Stimulated activated CD4-positive, alpha-beta T cell treated with anti-CD3 and anti-CD28 coated beads, Interleukin-15, amount 100 ng/mL, for 1 hour (primary cell): ENCODE measurements at places on chromosomes 12 and 14.

GRCh38 chr12:7310070-7310469 lies 6.2 kb downstream of the ACSM4 start:
- no peak for DNase-seq

DNA sequence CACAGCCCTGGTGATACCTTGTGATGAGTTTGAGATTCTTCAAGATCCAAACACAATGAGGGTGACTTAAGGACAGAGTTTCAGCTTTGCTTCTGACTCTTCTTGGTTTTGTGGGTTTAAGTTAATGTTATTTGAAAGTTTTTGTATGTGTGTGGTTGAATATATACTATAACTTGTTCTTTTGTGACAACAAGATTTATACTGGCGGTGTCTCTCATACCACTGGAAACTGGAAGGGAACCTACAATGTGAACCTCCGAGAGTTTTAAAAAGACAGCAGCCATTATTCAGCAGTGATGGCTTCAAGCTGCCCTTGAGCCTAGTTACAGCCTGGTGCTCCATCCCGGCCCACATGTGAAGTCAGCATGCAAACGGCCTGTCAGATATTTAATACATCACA lies 87.9 kb upstream of the IGF1 start:
- DNase-seq: no peak

GRCh38 chr14:80388980-80389711 lies 177.8 kb upstream of the DIO2 start:
- DNase-seq: no peak

DNA sequence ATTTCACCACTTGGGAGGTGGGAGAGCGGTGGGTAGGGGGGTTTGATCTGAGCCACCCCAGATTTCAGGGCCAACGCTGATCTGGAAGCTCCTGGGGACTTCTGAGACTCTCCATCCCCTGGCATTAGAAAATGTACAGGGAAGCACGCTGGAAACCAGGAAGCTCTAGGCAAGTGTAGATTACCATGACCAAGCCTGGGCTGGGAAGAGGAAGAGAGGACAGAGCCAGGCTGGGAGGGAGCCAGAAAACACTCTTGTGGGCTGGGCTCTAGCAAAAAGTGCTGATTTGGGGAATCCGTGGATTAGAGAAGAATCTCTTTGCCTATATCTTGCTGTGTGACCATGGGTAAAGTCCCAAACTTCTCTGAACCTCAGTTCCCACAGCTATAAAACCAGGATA lies 236.7 kb downstream of the BCL11B start:
- no peak for DNase-seq

DNA sequence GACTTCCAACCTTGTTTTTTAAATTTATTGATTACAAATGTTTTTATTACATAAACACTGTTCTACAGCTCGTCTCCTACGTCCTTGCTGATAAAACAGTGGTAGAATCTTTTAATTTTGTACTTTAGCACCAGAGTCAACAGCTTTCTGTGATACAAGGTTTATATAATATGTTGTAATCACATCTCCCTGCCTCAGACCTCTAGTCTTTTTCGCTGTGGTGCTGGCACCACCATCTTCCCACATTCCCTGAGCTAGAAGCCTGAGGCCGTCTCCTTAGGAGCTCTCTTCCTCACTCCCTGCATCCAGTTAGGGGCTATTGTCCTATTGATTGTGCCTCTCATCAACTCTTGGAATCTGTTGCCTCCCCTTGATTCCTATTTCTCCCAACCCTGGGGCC lies 17.1 kb downstream of the MTHFD1 start:
- DNase-seq: no peak

DNA sequence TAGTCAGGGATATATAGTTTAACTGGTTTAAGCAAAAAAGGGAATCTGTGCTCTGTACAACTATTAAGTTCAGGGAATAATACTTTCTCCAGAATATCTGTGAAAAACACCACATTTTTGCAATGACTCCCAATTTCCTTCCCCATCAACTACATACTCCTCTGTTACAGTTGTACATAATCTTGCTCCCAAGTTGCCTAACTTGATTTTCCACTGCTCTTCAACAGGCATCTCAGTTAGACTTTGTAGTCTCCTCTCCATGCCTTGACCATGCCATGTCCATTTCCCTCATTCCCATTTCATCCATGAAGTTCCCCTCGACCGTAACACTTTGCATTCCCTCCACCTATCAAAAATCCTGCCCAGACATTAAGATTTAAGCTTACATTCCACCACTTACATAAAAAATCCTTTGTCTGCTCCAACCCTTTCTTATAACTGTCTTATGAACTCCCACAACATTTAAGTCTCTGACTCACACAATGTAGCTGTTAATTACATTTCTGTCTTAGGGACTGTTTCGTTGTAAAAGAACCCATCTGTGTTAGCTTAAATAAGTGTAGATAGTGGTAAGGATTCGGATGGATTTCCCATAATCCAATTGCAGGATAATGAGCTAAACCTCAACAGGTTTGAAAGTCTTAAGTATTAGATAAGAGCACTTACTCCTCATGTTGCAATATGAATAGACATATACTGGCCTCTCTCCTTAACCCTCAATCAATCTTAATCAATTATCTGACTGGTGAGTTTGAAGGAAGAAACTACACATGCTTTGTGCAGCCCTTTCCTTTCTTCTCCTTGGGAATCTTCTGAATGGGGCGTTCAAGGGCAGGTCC lies 156.5 kb downstream of the PAWR start:
- DNase-seq: no peak

- no peak for DNase-seq
Observed at GRCh38 chr14:47539031-47539461, 136.4 kb downstream of the MDGA2 start.
